ENCODE measurements at places on chromosomes 4 and X.

DNA sequence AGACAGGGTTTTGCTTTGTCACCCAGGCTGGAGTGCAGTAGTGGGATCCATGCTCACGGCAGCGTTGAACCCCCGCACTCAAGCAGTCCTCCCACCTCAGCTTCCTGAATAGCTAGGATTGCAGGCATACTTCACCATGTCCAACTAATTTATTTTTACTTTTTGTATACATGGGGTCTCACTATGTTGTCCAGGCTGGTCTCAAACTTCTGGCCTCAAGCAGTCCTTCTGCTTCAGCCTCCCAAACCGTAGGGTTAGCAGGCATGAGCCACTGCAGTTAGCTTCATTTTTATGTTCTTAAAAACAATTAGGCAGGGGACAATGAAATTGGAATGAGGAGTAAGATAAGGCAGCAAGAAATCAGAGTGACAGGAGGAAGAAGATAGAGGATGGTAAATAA is 50.5 kb downstream of the RAP1GDS1 start:
- no peak for DNase-seq

- DNase-seq: no peak
Observed at GRCh38 chr4:63492515-63492914, 916.7 kb downstream of the TECRL start.

DNA sequence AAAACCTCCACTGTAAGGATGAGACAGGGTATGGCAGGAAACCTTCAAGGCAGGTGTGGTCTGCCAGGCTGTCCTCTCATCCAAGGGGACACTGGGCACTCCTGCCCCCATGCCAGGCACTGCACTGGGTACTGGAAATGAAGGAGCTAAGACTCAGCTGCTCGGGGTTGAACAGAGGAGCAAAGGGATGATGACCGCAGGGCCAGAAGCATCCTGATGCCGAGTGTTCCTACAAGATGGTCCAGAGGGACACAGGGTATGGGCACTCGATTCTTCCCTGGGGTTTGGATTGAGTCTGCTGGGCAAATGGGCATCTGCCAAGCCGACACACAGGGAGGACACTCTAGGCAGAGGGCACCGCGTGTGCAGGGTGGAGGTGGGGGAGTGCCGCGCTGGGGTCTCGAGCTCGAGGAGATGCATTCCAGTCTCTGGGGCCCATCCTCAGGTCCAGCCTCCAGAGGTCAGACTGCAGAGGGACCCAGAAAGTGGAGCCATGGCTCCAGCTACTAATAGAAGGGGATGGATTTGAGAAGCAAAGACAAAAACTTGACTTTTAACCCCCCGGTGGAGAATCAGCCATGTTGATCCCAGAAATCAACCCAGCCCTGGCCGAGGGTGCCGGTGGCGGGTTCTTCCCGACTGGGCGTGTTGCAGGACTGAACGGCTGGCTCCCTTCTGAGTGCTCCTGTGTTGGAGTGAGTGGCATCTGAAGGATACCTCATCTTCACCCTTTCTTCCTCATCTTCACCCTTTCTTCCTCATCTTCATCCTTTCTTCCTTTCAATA is 247.0 kb downstream of the AFAP1 start:
- DNase-seq: no peak

GRCh38 chrX:120790118-120790517 is 85.5 kb downstream of the CT47B1 start:
- peak; percentile 47 for DNase-seq

DNA sequence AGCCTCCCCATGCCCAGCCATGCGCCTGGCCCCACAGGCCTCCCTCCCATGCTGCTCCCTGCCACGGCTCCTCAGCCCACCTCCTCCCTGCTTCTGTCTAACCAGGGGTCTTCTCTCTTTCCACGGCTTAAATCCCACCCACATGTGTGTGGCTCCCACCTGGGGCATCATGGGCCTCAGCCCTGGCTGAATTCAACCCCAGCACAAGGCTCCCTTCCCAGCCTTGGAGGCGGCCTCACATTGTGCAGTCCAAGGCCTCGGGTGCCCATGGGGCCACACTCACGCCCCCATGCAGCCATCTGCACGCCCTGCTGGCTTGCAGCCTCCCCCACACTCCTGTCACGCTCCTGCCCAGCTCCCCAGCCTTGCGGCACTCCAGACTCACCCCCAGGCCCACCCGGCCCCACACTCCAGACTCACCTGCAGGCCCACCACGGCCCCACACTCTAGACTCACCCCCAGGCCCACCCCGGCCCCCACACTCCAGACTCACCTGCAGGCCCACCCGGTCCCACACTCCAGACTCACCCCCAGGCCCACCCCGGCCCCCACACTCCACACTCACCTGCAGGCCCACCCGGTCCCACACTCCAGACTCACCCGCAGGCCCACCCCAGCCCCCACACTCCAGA is 27.0 kb downstream of the MAEA start:
- DNase-seq: no peak

DNA sequence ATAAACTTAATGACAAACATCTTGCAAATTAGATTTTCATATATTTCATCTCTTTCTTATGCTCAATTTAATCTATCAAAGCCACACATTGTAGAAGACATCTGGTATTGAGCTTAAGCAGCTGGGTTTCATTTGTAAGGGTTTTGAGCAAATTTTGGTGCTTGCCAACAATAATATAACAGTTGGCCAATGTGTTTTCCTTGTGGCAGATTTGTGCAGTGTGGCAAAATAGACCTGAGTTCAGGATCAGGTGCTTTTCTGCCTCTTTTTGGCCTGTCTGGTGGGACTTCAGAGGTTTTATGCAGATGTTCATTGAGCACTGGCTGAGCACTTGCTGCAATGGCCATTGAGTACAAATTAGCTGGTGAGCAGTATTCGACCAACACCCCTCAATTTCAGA is 301.9 kb downstream of the BMPR1B start:
- no peak for DNase-seq
